ENCODE measurements at places on chromosomes 7 and 10.

- no peak for DNase-seq
Measured at GRCh38 chr7:121618182-121618581, 222.1 kb upstream of the FAM3C start.

- no peak for DNase-seq
Measured at GRCh38 chr7:88200789-88201188, 19.0 kb downstream of the SRI start.

- no peak for DNase-seq
Measured at GRCh38 chr7:100157334-100158228, 942 bp downstream of the TRAPPC14 start.

GRCh38 chr7:47908720-47909119 lies 39.5 kb downstream of the PKD1L1 start:
- DNase-seq: no peak

- DNase-seq: no peak
Measured at GRCh38 chr10:104777086-104777799, 136.2 kb downstream of the SORCS3 start.

- DNase-seq: no peak
Measured at GRCh38 chr7:105647591-105647990, 66.3 kb upstream of the EFCAB10 start.

DNA sequence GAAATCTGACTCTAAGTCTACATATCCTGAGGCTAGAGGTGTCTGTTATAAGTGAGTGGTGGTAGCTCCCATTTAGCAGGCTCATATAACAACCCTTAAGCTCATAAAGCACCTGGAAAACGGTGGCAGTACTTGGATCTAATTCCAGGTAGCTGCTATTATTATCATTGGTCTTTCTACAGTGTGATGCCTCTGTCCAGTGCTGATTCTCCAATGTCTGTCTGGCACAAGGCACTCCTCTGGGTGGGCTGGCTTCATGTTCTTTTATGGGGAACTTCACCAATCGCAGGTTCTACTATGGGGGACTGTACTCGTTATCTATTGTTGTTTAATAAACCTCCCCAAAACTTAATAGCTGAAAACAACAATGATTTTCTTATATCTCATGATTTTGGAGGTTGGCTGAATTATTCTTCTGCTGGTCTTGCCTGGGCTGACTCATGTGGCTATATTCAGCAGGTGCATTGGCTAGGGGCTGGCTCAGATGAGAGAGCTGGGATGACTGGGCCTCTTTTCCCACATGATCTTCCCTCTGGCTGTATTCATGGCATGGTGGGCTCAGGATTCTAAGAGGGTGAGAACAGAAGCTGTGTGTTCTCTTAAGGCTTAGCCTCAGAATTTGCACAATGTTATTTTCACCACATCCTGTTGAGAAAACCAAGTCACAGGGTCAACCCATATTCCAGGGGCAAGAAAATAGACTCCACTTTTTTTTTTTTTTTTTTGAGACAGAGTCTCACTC lies 93.0 kb upstream of the PCGF5 start:
- DNase-seq: no peak

GRCh38 chr7:133015888-133016287 lies 66.0 kb downstream of the CHCHD3 start:
- no peak for DNase-seq

- DNase-seq: no peak
Measured at GRCh38 chr7:91083855-91084644, 180.2 kb upstream of the FZD1 start.

DNA sequence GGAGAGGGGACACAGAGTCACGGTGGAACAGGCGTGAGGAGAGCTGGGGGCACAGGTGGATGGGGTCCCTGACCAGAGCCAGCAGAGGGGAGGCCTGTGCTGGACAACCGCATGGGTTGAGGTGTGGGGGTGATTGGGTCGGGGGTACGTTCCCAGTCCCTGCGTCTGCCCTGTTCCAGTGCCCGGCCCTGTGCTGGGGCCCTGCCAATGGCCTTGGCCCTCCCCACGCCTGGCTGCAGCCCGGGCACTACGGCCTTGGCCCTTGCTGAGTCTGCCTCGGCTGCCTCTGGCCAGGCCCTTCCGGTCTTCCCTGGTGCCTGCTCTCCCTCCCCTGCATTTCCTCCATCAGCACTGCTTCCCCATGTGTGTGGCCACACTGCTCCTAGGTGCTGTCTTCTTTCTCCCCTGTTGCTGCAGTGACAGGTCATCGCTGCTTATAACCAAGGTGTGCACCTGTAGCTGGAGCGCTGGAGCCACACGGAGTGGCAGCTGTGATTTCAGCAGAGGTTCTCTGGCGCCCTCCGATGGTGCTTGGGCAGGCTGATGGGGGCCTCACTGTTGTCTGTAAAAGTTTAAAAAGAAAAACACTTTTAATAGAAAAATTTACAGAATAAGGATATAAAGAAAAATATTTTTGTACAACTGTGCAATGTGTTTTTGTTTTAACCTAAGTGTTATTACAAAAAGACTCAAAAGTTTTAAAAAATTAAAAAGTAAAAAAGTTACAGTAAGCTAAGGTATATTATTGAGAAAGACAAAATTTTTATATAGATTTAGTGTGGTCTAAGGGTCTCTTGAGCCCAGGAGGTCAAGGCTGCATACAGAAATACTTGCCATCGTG lies 45.2 kb upstream of the BHLHA15 start:
- DNase-seq: peak; percentile 46

GRCh38 chr10:102635377-102635776 lies 8.9 kb upstream of the TRIM8 start:
- DNase-seq: no peak

GRCh38 chr7:96297876-96298275 lies 24.0 kb downstream of the SLC25A13 start:
- no peak for DNase-seq

GRCh38 chr7:100155553-100156317 lies 2.8 kb downstream of the TRAPPC14 start:
- no peak for DNase-seq

- no peak for DNase-seq
Measured at GRCh38 chr7:81725003-81725811, 44.6 kb downstream of the HGF start.

DNA sequence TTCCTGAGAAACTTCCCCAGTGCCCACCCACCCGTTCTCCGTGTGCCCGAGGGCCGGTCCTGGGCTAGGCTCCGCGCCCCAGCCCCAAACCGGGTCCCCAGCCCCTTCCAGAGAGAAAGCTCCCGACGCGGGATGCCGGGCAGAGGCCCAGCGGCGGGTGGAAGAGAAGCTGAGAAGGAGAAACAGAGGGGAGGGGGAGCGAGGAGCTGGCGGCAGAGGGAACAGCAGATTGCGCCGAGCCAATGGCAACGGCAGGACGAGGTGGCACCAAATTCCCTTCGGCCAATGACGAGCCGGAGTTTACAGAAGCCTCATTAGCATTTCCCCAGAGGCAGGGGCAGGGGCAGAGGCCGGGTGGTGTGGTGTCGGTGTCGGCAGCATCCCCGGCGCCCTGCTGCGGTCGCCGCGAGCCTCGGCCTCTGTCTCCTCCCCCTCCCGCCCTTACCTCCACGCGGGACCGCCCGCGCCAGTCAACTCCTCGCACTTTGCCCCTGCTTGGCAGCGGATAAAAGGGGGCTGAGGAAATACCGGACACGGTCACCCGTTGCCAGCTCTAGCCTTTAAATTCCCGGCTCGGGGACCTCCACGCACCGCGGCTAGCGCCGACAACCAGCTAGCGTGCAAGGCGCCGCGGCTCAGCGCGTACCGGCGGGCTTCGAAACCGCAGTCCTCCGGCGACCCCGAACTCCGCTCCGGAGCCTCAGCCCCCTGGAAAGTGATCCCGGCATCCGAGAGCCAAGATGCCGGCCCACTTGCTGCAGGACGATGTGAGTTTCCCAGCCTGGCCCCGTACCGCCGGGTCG lies at the start of gene SCD:
Gene SCD (plus strand): TSS at position 469 of the 803 bp plus-strand sequence. CDS start 272 bp downstream, at position 741.
- DNase-seq: peak; percentile 64

DNA sequence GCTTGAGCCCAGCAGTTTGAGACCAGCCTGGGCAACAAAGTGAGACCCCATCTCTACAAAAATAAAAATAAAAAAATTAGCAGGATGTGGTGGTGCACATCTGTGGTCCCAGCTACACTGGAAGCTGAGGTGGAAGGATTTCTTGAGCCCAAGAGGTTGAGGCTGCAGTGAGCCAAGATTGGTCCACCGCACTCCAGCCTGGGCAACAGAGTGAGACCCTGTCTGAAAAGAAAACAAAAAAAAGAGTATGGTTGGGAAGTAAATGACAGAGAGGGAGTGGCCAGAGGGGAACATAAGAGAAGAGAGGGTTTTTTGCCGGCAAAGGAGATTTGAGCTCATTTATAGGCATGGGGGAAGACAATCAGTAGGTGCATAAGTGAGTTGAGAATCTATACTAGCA lies 19.7 kb downstream of the PLXDC2 start:
- DNase-seq: no peak

DNA sequence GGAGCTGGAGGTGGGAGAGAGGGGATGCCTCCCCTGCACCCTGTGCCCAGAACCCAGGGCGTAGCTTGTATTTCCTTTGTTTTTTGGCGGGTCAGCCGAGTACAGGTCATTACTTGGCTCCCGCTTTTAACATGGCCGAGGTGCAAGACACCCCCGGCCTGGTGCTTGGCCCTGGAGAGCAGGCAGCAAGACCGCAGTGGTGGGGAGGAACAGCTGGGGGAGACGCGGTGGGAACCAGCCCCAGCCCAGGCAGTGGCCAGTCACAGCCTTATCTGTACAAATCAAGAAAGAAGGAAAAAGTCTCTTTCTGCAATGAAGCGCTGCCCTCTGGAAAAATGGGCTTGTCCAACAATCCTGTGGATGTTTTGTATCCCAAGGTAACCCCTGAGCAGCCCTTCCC lies 99.1 kb downstream of the TAX1BP1 start:
- no peak for DNase-seq

- no peak for DNase-seq
Measured at GRCh38 chr10:49412571-49412970, 16.7 kb upstream of the DRGX start.

GRCh38 chr7:22082553-22082885 lies 136.8 kb upstream of the CDCA7L start:
- no peak for DNase-seq

GRCh38 chr7:123798532-123799188 lies 46.3 kb upstream of the HYAL4 start:
- no peak for DNase-seq

GRCh38 chr10:16663444-16663843 lies 141.8 kb upstream of the C1QL3 start:
- no peak for DNase-seq

GRCh38 chr10:59606551-59606961 lies 103.1 kb downstream of the SLC16A9 start:
- DNase-seq: no peak

- no peak for DNase-seq
Measured at GRCh38 chr7:30238721-30239441, 45.5 kb upstream of the ZNRF2 start.

- no peak for DNase-seq
Measured at GRCh38 chr7:38310591-38311101, 37.2 kb upstream of the TARP start.

DNA sequence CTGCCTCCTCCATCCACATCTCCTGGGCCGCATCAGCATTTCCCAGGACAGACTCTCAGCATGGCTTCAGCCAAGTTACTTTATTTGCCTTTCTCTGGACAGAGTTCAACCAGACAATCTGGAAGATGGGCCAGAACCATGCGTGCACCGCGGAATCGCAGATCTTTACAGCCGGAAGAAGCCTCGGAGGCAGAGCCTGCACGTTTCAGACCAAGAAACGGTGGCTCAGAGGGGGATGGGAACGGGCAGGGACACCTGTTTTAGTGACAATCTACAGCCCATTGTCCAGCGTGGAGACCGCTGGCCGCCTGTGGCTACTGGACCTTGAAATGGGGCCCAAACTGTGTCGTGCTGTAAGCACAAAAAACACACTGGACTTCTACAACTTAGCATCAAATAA lies 3.5 kb downstream of the VIPR2 start:
- DNase-seq: no peak

GRCh38 chr10:116811691-116812090 lies 37.6 kb upstream of the ENO4 start:
- no peak for DNase-seq

DNA sequence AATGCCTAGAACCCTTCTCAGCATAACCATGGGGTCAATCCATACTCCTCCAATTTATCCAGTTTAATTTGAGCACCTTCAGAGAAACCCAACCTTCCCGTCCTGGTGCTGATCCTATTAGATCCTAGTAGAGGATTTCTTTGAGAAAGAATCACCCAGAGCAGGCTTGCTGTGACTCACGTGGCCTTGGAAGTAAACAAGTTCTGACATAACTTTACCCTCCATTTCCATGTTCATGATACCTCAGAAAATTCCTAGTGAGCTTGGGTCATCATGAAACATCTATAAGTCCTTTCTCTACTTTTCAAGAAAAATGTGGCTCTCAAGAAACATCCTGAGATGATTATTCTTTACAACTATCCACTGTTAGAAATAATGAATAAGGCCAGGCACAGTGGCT lies 71.7 kb downstream of the PRLHR start:
- DNase-seq: no peak

DNA sequence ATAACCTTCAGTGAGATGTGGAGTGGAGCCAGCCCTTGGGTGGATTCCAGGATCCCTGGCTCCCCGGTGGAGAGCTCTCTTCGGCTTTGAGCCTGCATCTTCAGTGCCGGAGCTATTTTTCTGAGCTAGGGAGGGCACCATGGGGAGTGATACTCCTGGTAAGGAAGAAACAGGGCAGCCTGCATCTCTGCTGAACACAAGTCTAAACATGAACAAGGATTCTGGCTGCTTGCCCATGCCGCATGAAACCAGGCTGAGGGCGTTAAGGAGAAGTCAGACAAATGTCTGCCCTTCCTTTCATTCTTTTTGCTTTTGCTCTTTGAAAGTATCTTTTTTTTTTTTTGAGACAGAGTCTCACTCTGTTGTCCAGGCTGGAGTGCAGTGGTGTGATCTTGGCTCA lies 60.4 kb downstream of the EVX1 start:
- DNase-seq: no peak
